Esophagus mucosa (tissue), 1 donor: ENCODE measurements at places on chromosomes 1 and 21. TPM values are rescaled to one million over a fixed set of nuclear protein-coding genes. Genes with fewer than 3 reads are reported as not detected.

GRCh38 chr1:163912170-163912884 lies 590.6 kb downstream of the NUF2 start:
- no peak for ATAC-seq

DNA sequence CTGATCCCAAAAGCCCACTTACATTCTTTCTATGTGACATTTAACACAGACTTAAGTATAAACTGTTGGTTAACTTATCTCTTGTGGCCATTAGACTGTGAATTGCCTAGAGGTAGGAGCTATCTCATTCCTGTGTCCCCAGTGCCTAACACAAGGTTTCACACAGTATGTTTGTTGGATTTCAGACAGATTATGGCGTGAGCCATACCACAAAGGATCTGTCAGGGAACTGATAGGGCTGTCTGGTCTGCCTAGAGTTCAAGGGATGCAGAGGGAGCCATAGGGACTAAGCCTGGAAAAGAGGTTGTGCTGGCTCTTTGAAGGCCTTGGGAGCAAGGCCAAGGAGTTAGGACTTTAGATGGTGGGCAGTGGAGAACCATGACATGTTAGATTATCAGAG lies 40.0 kb downstream of the MEF2D start:
- ATAC-seq: no peak

DNA sequence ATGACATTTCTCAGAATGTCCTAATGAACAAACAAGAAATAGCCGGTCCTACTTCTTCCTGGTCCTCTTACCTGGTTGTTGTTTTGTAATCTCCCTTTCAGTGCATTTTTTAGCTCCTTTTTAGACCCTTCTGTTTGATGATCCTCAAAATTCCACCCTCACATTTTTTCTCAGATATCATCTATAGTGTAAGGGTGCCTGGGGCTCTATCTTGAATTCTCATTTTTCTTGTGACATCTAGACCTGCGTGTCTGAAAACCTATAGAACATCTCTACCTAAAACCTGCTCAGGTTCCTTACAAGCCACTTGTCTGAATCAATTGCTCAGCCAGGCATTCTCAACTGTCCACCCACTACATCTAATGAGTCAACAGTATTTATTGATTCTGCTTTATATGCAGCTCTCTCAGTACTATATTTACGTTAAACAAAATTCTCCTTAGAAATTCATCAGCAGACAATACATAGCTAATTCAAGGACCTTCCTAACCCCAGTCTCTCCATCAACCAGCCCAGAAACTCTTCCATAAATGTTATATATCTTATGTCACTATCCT lies 36.5 kb upstream of the USH2A start:
- ATAC-seq: no peak

DNA sequence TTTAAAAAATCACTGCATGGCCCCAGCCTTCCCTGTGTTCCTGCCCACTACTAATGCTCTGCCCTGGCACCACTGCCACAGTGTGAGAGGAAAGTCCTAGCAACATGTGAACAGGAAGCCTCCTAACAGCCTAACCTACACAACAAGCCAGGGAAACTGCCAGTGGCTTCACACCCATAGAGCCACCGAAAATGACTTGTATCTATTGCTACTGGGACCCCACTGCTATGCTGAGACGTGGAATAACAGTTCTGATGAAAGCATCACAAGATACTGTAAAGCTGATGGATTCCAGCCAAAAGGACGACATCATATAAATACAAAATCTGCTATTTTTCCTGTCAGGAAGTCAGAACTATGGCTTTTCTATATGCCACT lies 74.9 kb downstream of the JAK1 start:
- no peak for ATAC-seq

DNA sequence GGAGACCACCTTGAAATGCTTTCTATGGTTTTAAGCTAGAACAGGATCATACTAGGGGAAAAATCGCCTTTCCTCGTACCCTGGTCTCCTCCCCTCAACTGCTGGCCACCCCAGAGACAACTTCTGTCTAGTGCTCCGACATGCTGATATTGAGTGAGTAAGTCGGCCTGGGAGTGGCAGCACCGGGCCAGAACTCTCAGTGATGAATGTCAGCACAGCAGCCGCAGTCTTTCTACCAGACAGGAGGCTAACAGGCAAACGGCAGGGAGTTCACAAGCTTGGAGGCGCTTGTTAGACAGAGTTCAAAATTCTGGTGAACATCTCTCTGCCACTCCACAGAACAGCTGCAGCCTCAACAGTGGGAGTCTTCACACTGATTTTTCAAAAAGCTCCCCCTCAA lies 716.9 kb downstream of the ADGRL2 start:
- ATAC-seq: no peak

GRCh38 chr1:160808289-160808688 lies 12.3 kb downstream of the LY9 start:
- ATAC-seq: no peak

- ATAC-seq: no peak
Observed at GRCh38 chr1:62022382-62022983, 172.2 kb upstream of the L1TD1 start.

DNA sequence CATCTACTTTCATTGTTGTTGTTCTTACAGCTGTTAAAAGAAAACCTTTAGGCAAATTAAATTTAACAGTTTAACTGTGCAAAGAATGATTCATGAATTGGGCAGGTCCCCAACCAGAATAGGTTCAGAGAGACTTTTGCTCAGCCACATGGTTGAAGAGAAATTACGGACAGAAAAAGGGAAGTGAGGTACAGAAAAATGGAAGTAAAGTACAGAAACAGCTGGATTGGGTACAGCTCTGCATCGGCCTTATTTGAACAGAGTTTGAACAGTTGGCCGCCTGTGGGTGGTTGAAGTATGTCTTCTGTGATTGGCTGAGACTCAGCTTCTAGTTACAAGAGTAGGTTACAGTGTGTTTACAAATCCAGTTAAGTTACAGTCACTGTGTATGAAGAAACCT lies 210.1 kb downstream of the FGGY start:
- peak; percentile 87 for ATAC-seq

DNA sequence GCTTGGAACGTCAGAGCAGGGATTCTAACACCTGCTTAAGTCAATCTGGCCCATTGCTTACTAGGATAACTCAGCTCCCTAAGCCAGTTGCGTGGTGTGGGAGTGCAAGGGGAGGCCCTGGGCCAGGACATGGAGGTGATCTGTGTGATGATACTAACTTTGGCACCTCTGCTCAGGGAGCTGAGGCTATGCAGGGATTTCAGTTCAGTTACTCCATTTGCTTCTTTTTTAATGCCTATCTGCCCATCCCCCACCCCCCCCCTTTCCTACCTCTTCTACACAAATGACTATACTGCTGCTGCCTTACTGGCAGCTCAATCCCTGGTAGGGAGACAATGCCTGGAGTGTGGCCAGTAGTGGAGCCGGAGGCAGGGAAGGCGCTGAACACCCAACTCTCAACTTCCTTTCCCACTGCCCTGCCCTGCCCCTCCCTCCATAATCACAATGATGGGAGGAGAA lies 19.5 kb downstream of the INKA2 start:
- peak; percentile 69 for ATAC-seq

GRCh38 chr1:62912028-62912638 lies 128.2 kb downstream of the ATG4C start:
- ATAC-seq: no peak

The SPATA45 gene
- not detected for total RNA-seq
